Thoracic aorta endothelial cell (primary cell): ENCODE measurements at places on chromosomes 1 and 21. TPM values are rescaled to one million over a fixed set of nuclear protein-coding genes. Genes with fewer than 3 reads are reported as not detected.

Gene LEMD1
- total RNA-seq: not detected in 2 replicates

Gene SPRR2F
- not detected in 2 replicates for total RNA-seq

Gene PLPPR5
- total RNA-seq: not detected in 2 replicates

Gene HUNK
- total RNA-seq: under 0.01 TPM in 1 of 2 replicates, not detected in the other

Gene TP73
- 0.07 and 0.13 TPM in 2 replicates for total RNA-seq

Gene CDK18
- 0.13 and 0.22 TPM in 2 replicates for total RNA-seq

Gene FCRL5
- total RNA-seq: not detected in 2 replicates

Gene AIDA
- 85.4 and 106 TPM in 2 replicates for total RNA-seq

Gene ATP6V1G3
- total RNA-seq: not detected in 2 replicates

Gene NKAIN1
- total RNA-seq: 0.07 TPM in 1 of 2 replicates, not detected in the other

Gene DPH2
- 26.6 and 33.3 TPM in 2 replicates for total RNA-seq

Gene CFHR3
- not detected in 2 replicates for total RNA-seq

Gene SLC16A4
- 6.9 and 9.6 TPM in 2 replicates for total RNA-seq
